ENCODE measurements at places on chromosomes 6 and 20.

DNA sequence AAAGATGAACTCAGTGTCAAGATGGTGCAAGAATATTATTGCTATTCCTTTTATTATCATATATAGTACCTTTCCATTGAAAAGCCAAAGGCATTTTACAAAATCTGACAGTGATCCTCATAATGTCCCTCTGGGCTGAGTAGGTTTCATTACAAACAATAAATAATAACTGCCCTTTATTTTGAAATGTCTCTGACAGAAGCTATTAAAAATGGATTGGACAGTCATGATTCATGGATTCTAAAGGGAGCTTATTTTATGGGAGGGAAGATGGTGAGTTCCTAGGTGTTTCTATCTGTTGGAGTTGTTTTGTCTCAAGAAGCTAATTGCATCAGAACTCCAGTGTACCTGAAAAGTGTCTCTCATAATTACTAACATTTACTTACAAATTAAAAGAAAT, 30.4 kb upstream of the HDAC2 start:
- DNase-seq = no peak

DNA sequence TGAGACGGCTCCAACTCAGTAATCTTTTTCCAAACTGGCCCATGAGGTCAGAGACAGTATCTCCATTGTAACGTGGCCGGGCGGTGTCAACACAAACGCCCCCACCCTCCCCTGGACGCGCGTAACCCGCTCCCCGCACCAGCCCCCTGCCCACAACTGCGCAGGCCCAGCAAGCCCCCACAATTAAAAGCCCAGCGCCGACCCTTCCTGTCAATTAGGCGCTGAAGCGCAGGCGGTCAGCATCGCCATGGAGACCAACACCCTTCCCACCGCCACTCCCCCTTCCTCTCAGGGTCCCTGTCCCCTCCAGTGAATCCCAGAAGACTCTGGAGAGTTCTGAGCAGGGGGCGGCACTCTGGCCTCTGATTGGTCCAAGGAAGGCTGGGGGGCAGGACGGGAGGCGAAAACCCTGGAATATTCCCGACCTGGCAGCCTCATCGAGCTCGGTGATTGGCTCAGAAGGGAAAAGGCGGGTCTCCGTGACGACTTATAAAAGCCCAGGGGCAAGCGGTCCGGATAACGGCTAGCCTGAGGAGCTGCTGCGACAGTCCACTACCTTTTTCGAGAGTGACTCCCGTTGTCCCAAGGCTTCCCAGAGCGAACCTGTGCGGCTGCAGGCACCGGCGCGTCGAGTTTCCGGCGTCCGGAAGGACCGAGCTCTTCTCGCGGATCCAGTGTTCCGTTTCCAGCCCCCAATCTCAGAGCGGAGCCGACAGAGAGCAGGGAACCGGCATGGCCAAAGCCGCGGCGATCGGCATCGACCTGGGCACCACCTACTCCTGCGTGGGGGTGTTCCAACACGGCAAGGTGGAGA, at the start of the genes HSPA1A and HSPA1L:
TSS of gene HSPA1A (plus strand) at position 519 of the 814 bp plus-strand sequence. CDS start at position 733, 214 bp downstream.
TSS of gene HSPA1L (minus strand) at position 259 of the 814 bp plus-strand sequence. CDS start 3,311 bp downstream, outside the sequence.
- peak; percentile 60 for DNase-seq

GRCh38 chr6:168054765-168055560, 24.0 kb downstream of the FRMD1 start:
- DNase-seq = no peak

DNA sequence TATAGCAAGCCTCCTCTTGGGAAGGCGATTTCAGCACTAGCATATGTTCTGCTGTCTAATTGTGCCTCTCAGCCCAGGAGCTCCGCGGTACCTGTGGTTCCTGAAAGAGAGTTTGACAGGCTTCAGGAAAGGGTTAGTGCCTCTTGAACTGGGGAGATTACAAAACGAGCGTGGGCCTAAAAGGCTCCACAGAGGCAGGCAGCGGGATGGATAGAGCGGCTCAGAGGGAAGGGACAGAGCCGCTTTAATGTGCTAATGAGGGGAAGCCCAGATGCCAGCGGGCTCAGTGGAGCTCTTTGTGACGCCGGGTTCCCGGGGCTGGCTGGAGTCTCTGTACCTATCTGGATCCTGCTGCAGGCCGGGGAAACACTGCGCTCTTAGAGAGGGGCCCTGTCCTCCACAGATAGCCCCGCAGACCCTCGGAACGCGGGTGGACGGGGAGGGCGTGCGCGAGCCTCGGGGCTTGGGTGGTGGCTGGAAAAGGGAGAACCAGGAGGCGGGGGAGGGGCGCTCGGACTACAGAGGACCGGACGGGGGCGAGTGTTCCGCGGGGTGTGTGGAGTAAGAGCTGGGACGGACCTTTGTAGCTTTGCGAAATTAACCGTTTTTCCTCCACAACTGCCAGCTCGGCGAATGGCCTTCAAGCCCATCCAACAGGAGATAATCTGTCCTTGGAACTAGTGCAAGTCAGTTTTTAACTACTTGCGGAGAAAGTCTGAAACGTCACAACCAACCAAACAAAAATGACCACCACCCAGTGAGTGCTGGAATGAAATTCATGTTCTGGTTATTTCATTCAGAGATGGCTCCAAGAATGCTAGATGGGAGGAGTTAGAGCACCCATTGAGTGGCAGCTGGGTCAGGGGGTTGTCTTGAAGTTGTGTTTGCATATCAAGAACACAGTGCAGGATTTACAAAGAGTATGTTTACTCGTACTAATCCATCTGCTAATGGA, 13.0 kb downstream of the SLC35F1 start:
- DNase-seq = peak; percentile 8

DNA sequence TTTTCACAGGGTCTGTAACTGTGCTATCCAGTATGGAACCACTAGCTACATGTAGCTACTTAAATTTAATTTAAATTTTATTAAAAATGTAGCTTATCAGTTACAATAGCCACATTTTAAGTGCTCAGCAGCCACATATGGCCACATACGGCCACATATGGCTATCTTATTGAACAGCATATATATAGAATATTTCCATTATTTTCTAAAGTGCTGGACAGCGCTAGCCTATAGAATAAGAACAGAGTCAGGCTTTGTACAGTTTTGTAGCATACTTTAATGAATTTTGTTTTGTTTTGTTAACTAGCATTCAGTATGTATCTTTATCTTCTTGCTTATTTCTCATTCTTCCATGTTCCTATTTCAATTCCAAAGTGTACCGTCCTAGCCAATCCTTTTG, 118.4 kb downstream of the JAG1 start:
- DNase-seq = no peak

GRCh38 chr6:134768931-134769330, 181.0 kb downstream of the ALDH8A1 start:
- no peak for DNase-seq

DNA sequence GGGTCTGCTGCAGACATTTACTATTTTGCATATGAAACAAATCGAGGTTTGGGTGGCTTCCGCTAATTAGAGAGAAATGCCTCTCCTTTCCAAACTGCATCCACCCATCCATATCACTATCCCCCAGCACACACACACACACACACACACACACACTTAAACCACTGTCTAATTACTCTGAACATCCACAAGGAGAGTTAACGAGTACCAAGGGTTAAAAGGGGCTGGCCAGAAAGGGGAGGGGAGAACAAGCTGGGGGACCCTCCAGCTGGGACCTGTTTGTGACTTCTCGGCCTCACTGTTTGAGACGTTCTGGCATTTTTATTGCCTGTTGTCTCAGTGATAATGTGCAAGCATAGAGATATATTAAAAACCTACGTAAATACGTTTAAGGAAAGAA, 261.2 kb downstream of the FOXC1 start:
- DNase-seq = no peak

DNA sequence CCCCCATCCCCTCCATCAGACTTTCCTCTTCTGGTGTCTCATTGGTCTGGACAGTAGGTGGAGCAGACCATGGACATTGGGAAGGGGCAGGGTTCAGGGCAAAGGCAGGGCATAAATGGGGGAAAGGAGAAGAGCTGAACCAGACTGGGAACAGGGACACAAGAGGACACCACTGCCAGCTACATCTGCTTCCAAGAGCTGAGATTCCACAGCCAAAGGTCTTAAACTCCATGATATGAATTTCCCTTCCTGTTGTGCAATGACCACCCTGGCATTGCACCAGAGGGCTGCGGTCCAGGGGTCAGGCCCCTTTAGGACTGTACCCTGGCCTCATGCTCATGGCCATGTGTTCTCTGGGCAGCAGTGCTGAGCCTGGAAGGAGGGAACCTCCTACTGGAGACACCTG, 137.9 kb downstream of the MAFB start:
- DNase-seq = no peak

DNA sequence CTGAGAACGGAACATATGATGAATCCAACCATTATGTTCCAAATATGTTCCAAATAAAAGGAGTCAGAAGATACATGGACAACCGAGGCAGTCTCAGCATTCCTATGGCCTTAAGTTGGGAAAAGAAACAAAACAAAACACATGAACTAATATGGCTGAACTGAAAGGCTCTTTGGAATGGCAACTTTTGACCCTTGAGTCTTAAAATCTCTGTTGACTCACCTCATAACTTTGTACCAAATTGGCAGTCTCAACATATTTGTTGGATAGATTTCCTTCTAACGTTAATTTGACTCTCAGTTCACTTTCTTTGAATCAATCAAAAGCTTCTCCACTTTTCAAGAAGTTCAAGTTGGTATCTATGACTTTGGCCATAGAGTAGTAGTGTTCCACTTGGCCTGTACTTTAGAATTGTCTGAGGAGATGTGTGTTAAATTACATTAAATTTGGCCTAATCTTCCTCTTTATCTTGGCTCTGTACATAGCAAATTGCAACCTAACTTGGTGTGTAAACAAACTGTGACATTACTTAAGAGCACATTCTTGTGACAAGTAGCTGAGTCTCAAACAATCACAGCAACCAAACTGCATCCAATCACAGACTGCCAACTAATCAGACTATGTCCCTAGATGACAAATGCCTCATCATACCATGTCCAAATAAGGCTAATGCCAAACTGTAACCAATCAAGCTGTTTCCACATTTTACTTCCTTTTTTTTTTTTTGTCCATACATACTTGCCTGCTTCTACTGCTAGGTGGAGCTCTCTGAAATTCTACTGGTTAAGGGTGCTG, 208.8 kb downstream of the BMP2 start:
- no peak for DNase-seq

DNA sequence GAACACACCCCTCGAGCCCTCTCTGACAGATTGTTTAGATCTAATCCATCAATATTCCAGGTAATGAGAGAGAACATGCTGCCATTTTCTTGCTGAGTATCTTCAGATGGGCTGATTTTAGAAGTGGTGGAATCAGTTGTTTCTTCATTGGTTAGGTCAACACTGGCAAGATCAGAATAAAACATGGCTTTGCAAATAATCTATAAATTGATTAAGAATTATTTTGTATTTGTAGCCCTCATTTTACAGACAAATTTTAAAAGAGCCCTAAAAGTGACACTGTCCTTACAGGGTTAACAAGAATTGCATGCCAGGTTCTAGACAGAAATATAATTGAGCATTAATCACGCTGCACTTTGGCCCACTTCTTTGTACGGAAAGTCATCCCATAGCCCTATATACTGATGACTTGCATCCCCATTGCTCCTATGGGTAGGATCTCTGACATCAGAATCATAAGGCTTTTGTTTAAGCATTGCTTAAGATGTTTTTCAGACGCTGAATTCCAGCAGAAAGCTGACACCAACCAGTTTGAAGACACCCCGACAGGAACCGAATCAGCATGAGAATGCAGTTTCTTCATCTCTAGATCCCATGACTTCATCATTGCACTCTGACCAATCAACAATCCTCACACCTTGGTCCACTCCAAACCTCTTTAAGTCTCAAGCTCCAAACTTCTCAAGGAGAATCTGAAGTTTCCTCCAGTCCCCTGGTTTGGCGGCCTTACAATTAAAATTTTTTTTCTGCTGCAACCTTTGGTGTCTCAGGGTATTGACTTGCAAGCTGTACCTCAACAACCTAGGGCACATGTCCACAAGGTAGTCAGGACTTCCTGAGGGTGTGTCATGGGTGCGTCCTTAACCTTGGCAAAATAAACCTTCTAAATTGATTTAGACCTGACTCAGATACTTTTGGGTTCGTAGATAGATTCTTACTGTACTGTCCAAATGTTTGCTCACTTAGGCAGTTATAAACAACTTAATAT, 7.8 kb downstream of the TDP2 start:
- DNase-seq = no peak

GRCh38 chr6:32852018-32852843, 1.3 kb downstream of the TAP1 start:
- peak; percentile 52 for DNase-seq

GRCh38 chr20:35300469-35301262, 8.4 kb upstream of the FAM83C start:
- DNase-seq = no peak

DNA sequence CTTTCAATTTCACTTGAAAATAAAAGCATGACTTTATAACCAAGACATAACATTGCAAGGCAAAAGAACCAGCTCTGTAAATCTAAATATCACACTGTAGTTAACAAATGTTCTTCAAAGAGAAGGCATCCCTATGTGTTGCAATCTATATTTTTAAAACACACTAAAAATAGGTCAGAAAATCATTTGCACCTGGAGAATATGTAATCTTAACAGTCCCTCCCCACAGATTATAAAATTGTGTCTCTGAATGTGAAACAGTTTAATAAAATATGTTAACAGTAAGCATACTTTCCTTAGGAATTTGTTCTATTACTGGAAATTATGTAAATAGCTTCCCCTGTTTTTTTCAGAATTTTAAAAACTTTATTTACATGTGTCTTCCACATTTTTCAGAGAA, 351.9 kb downstream of the COL12A1 start:
- DNase-seq = no peak

GRCh38 chr6:118562959-118563358, 14.9 kb downstream of the PLN start:
- no peak for DNase-seq

DNA sequence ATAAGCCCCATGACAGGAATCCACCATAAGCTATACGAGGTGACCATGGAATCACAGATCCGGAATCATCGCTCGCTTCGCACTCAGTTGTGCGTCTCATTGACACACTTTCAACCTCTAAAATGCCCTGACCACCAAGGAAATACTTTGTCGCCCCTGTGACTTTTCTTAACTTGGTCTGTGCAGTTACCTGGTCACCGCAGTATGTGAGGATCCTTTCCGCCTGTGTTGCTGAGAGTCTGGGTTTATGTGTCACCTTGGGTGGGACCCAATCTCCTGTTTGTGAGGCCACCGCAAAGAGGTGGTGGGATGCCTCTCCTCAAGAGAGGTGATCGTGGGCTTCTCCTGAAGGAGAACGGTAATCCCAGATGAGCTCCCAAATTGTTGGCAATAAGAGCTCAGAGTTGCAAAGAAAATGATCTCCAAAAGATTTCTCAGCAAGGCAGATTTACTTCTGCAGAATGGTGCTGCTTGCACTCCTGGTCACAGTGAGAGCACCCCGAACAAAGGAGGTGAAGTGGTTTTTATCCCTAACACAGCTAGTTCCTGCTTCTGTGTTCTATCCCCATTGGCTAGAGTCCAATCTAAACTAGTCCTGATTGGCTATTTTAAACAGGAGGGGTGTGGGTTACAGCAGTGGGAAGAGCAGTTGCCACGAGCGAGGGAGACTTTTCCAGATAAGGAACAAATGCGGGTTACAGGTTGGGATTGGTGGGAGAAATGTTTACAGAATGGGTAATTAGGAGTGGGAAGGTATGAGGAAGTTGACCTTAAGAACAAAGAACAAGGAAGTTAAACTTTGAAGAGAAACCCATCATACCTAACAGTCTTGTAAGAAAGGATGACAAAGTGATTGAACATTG, 9.1 kb upstream of the ZNFX1 start:
- no peak for DNase-seq

Data from activated naive CD4-positive, alpha-beta T cell treated with anti-CD3 and anti-CD28 coated beads for 36 hours (primary cell).